CD4-positive, alpha-beta T cell treated with Interleukin-2 at 100 ng/mL for 4 hours (primary cell): ENCODE measurements at places on chromosomes 11 and 22.

DNA sequence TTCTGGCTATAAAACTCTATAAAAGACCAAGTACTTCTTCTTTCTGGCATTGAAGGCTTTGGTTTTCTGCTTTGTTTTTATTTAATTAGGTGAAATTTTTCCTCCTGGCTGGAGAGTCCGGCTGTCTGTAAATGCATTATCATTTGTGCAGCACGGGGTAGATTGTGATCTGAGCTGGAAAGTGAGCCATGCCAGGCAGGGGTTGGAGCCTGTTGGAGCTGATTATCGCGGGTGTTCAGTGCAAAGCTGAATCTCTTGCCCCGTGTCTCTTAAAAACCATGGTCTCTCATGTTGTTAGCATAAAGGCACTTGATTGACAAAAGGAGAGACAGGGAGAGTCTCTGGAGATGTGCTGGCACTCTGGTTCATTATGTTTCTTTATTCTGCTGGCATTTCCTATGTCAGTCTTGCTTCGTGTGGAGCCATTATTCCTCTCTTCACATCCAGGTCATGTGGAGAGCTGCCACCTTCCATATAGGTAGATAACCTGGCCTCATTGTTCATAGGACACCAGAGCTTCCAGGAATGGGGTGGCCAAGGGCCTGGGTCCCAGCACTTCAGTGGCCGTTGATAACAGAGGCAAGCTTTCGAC is 75.2 kb downstream of the LDLRAD3 start:
- no peak for DNase-seq

DNA sequence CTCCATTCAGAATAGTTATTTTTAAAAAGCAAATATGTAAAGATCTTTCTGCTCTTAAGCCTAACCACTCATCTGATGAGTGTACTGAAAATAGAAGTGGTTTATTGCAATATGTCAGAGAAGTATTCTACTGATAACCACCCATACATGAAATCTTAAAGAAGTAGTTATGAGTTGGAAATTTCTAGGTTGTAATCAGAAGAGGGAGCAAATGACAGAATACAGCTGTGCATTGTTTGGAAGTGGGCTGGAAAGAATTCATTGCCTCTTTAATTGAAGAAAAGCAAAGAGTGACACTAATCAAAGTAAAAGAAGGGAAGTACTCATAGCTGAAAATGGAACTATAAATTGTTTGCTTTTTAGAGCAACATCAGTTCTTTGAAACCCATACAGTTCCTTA is 39.4 kb downstream of the FDX1 start:
- no peak for DNase-seq

DNA sequence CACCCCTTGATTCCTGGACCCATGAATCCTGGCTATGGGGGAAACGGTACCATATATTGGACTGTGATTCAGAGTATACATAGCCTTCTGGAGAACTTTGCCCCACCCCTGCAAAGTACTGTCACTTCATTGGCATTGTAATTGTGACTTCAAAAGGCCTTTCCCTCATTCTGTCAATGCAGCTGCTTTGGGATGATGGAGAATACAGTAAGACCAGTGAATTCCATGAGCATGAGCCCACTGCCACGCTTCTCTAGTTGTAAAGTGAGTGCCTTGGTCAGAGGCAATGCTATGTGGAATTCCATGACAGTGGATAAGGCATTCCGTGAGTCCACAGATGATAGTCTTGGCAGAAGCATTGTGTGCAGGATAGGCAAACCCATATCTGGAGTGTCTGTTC is 25.7 kb upstream of the MSANTD2 start:
- DNase-seq: no peak

GRCh38 chr11:128821556-128821955 is 45.5 kb downstream of the KCNJ1 start:
- no peak for DNase-seq

- DNase-seq: no peak
These were observed 120.8 kb upstream of the CHORDC1 start for GRCh38 chr11:90343673-90344072.

GRCh38 chr22:46613606-46614021 is 6.6 kb upstream of the GRAMD4 start:
- DNase-seq: no peak

- DNase-seq: no peak
These were observed 138.5 kb downstream of the ARHGAP42 start for GRCh38 chr11:100825626-100826025.

- no peak for DNase-seq
These were observed 2.0 kb downstream of the ST14 start for GRCh38 chr11:130161441-130162145.

DNA sequence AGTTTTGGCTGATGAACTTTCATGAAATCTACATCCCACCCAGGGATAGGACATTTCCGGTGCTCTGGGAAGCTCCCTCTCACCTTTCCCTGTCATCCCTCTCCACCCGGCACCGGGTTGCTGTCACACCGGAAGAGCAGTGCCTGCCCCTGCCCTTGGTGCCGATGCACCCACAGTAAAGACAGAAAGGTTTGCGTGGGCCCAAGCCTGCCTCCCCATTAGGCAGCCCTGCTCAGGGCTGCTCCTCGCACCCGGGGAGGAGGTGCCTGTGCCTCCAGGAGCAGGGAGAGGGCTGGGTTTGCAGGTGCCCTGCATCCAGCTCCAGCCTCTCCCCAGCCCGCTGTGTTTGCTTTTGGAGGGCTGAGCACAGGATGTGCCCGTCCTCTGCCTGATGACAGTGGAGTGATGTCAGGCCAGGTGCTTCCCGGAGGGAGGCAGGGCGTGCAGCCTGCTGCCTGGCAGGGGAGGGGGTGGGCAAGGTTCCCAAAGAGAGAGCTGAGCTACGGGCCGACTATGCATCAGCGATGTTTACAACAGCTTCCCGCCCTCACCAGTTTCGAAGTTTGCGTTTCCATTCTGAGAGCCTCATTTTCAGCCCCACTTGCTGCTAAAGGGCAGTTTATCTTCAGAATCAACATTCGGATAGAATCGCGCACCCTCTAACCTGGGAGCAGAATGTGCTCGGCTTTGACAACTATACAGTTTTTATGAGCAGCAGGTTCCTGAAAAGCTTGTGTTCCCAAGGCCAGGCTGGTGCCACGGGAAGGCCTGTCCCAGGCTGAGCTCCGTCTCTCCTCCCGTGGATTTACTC is 83.2 kb upstream of the CLDN5 start:
- DNase-seq: peak; percentile 12

GRCh38 chr11:57792060-57792541 is 30.5 kb downstream of the CTNND1 start:
- DNase-seq: peak; percentile 94

DNA sequence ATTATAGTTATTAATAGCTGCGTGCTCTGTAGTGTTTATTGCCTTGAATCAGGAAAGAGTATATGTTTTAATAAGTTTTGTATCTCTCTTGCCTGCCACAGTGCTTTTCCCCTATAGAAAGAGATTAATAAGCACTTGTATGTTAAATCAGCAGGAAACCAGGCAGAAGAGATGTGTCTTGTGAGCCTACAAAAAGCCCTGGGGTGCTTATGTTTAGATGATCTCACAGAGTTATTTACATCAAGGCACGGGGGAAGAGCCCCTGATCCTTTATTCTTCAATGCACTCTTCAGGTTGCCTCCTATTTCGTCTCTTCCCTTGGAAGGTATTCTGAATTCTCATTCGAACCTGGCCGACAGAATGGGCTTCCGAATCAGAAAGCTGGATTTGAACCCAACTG is 183.0 kb downstream of the MAML2 start:
- no peak for DNase-seq

- DNase-seq: no peak
These were observed 657.5 kb downstream of the FAM181B start for GRCh38 chr11:82076126-82076525.

DNA sequence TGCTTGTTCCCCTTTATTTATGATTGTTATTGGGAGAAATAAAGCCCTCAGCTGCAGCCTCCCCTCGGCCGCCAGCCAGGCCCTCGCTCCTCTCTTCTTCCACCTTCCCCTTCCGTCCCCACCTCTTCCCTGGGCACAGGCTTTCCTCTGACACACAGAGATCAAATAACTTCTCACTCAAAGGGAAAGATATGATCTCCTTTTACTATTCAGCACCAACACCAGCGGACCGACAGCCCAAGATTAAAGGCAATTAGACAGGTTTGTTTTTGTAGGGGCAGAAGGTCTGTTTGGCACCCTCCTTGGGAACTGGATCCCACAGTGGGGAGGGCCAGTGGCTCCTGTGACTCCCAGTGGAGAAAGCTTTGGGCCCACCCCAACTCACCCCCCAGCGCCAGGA is 23.0 kb downstream of the NECTIN1 start:
- DNase-seq: no peak

DNA sequence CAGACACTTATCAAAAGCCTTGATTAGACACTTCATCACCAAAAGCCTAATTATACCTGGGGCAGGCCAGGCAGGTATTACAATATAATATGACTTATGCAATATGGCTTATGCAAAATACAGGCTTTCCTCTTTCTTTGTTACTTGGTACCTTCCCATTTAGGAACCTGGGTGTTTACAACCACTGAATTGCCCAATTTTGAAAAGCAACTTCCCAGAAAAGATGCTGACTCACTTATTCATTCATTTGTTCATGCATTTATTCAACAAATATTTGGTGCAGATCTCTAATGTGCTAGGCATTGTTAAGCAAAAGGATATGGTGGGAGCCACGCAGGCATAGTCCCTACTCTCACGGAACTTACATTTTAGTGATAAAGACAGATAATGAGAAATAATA is 13.6 kb upstream of the JAML start:
- no peak for DNase-seq

- DNase-seq: no peak
These were observed 743 bp upstream of the CD3D start for GRCh38 chr11:118343248-118343647.

DNA sequence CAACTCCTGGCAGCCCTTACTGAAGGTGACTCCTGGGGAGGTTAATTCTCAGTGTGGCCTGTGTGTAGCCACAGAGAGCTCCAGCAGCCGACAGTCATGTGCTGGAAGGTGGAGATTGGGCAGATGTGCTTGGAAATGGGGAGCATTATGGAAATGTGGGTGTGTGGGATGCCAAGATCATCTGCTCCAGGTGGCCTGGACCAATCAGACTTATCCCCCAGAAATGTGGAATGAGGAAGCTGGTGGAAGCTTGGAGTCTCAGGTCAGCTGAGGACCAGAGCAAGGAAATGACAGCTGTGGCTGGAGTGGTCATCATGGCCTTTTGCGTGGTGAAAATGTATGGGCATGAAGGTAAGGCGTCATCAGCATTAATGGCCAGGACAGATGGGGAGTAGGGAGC is 234.0 kb downstream of the MIAT start:
- DNase-seq: no peak

DNA sequence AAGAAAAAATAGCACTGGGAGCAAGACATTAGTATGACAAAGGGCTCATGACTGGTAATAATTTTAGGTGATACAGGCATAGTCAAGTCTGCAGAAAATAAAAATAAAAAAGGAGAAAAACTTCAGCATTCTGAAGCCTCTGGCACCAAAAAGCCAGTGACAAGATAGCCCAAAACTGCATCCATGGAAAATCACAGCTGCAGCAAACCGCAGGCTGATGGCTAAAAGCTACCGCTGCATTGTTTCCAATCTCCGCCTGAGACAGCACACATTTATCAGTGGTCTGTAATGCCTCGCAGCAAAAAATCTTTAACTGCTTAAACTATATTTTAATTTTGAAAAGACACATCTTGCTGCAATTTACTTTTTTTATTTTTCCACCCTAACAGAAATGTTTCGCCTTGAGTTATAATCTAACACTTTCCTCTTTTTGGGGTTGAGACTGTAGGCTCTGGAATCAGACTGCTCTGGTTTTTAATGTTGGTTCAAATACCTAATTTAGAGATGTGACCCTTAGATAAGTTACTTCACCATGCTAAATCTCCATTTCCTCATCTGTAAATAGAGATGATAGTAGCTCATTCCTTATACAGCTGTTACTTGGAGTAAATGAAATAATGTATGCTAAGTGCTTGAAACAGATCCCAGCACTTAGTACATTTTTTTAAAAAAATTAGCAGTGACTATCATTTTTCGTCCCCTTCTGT is 42.0 kb upstream of the FIBIN start:
- no peak for DNase-seq

DNA sequence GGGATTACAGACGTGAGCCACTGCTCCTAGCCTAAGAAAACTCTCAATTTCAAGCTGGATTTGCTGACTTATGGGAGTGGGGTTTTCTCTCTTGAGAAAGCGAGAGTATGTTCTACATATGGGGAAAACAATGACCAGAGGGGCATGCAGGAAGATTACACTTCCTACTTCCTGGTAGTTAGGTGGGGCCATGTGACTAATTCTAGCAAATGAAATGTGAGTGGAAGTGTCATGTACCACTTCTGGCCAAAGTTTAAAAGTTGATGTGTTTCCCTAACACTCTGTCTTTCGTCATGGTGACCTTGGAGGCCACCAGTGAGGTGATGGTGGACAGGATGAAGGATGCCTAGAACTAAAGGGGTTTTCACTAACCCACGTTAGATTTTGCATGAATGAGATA is 50.5 kb downstream of the PARVG start:
- no peak for DNase-seq

DNA sequence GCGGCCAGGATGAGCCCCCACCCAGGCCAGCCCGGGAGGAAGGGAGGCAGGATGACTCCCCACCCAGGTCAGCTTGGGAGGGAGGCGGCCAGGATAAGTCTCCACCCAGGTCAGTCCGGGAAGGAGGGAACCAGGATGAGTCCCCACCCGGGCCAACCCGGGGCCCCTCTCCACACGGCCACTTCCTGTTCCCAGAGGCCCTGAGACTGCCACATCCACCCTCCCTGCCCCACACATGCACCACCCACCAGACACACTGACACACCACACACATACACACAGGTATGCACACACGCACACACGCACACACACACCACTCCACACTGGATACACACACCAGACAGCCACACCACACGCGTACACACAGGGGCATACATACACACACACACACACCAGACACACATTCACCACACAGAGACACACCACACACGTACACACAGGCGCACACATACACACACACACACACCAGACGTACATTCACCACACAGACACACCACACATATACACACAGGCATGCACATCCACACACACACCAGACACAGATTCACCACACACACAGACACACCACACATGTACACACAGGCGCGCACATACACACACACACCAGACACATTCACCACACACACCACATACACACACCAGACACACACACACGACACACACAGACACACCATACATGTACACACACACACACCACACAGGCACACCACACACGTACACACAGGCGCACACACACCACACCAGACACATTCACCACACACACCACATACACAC is 84.9 kb upstream of the PRR5 start:
- DNase-seq: no peak

GRCh38 chr11:112293614-112294013 is 33.0 kb upstream of the PLET1 start:
- no peak for DNase-seq

DNA sequence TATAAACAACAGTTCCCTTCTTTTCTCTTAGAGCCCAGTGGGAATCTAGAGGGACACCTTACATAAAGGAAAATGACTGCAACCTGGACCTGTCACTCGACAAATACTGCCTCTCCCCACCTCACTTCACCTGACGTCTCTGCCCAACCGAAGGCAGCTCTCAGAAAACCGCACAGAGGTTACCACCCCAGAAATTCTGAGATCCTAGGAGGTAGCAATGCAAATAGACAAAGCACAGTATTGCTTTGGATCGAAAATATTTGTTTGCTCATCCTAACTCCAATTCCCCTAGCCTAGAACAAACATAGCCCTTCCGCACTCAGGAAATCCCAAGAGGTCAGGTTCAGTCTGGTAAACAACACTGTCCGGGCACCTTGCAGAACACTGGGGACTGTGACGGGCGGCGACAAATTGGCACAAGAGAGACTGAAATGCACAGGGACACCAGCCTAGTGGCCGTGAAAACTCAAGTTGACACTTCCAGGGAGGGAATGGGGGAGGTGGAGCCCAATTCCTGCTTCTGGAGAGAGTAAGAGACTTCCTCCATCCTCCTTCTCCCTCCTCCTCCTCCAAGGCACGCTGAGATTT is 420 bp upstream of the TRIM44 start:
- peak; percentile 18 for DNase-seq
